Breast epithelium (tissue), 4 donors: ENCODE measurements at places on chromosomes 16 and 17. TPM values are rescaled to one million over a fixed set of nuclear protein-coding genes. Genes with fewer than 3 reads are reported as not detected.

GRCh38 chr17:17763734-17764133 lies 73.1 kb downstream of the SREBF1 start:
- no peak overlapping the region for H3K27ac ChIP-seq
- H3K4me3 ChIP-seq = no peak overlapping the region
- H3K27me3 ChIP-seq = no peaks in the 10 kb centered on the region

DNA sequence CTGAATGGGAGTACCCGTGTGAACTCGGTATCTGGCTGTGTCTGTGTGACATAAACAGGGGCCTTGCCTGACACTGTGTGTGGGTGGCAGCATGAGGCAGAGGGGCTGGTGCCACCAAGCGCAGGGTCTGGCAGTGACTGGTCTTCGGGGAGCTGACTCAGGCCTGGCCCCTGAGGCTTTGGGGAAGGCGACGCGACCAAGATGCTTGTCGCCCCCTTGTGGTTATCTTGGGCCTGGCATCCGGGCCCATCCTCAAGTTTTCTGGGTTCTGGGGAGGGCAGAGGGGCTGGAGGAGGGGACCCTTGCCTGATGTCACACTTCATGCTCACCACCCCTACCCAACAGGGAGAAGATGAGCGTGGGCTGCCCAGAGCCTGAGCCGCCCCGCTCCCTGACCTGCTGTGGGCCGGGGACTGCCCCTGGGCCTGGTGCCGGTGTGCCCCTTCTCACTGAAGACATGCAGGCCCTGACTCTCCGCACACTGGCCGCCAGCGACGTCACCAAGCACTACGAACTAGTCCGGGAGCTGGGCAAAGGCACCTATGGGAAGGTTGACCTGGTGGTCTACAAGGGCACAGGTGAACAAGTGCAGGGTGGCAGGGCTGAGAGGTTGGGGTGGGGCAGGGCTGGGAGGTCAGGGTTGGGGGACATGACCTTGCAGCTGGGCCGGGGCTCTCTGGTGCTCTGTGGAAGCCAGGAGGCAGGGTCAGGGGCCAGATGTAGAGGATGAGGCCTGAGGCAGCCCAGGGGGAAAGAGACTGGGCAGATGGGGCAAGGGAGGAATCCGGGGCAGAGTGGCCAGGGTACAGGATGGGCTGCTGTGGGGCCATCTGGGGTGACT lies 24.9 kb downstream of the SBK1 start:
- H3K27me3 ChIP-seq = no peaks in the 10 kb centered on the region
- no peaks in the 10 kb centered on the region for H3K36me3 ChIP-seq
- H3K4me3 ChIP-seq = no peak overlapping the region
- no peak overlapping the region for H3K27ac ChIP-seq
- no peaks in the 10 kb centered on the region for H3K4me1 ChIP-seq

- no peaks in the 10 kb centered on the region for H3K27me3 ChIP-seq
- H3K36me3 ChIP-seq = no peaks in the 10 kb centered on the region
- H3K27ac ChIP-seq = peak overlapping the region; percentile 82
- H3K4me3 ChIP-seq = no peak overlapping the region
- DNase-seq = no peak
- peaks cover 9% of the 10 kb centered on the region for H3K4me1 ChIP-seq
Observed at GRCh38 chr17:41420134-41420533, 4.3 kb downstream of the KRT37 start.

DNA sequence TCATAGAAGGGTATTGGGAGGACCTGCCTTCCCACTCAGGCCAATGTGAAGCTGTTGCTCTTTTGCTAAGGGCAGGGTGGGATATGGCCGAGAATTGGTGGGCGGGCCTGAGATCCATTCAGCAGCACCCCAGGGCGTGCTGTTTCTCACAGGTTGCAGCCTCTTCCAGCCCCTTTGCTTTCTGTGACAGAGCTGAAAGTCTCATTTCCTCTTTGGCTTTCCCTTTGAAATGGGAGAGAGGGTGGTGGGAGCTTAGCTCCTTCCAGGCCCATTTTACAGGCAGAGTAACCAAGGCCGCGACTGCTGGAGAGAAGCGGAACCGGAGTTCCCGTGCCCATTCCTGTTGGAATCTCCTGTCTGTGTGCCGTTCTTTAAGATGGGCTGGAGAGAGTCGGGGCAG lies 183.0 kb downstream of the RAB11FIP4 start:
- H3K27ac ChIP-seq = peak overlapping the region; percentile 91
- DNase-seq = no peak
- H3K4me1 ChIP-seq = peaks cover 19% of the 10 kb centered on the region
- H3K27me3 ChIP-seq = no peaks in the 10 kb centered on the region

DNA sequence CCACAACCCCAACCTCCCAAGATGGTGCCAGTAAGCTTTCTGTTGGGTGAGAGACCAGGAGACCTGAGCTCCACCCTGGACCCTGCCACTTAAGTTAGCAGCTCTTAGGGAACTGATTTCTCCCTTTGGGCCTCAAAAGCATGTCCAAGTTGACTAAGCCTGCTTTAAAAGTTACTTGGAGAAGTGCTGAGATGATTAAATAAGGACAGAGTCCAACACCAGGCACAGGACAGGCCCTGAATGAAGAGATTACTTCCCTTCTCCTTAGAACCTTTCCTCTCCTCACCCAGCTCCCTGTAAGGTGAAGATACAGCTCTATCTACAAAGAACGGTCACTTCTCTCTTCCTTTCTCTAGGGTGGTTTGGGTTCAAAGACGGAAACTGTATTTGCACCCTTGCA lies 162.6 kb downstream of the XYLT1 start:
- no peak for DNase-seq
- no peak overlapping the region for H3K27ac ChIP-seq
- no peaks in the 10 kb centered on the region for H3K36me3 ChIP-seq

DNA sequence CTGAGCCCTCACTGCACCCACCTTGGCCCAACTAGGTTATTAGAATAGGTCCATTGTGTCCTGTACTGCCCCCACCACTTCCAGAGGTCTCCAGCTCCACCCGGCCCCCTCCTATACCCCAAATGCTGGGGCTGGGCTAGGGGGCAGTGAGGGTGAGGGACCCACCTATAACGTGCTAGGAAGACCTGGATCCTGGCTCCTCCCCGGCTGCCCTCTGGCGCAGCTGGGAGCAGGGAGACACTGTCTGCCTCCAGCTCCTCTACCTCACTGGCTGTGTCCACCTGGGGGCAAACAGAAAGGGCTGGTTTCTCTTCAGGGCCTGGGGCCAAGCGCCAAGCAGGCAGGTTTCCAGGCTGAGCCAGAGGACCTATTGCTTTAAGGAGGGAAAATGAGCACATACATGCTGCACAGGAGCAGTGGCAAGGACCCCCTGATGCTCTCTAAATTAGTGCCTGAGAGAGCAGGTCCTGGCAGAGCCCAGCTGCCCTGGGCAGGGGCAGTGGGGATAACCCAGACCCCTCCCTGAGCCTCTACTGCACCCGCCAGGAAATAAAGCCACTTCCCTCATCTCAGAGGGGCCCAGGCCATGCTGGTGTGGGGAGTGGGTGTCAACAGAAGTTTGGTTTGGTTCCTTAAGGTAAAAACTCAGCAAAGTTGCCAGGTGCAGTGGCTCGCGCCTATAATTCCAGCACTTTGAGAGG lies 12.2 kb downstream of the TSPOAP1 start:
- no peaks in the 10 kb centered on the region for H3K36me3 ChIP-seq
- no peaks in the 10 kb centered on the region for H3K4me1 ChIP-seq
- no peaks in the 10 kb centered on the region for H3K27me3 ChIP-seq

- no peak overlapping the region for H3K27ac ChIP-seq
- peak; percentile 84 for DNase-seq
- no peaks in the 10 kb centered on the region for H3K4me1 ChIP-seq
- H3K36me3 ChIP-seq = no peaks in the 10 kb centered on the region
- H3K4me3 ChIP-seq = no peak overlapping the region
Observed at GRCh38 chr17:38608648-38609047, 2.9 kb upstream of the SRCIN1 start.

DNA sequence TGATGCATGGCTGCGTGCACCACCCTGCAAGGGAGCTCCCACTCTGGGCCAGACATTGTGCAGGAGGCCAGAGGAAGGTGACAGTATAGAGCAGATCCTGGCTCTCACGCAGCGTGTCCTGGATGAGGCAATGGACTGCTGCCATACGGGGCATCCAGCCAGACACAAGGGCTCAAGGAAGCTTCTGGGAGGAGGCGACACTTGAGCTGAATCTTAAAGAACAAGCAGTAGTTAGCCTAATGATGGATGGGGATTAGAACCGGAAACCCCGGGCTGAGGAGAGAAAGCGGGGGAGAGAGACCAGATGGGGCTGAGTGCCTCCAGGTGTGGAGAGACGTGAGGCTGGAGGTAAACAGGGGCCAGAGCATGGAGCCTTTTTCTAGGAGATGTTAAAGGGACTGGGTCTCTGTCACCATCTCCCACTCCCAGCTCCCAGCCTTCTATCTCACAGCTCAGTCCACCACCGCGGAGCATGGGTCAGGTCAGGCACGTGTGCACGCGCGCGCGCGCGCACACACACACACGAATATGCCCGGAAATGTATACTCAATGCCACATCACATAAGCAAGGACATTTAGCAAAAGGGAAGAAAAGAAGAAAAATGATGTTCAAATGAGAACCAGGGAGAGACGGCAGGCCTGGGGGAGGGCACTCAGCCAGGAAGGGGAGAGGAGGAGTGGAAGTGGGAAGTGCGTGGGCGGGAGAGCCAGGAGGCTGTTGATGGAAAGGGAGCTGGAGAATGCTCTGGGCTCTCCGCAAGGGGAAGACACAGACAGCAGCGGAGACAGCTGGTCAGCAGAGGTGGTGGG lies 46.3 kb downstream of the CCDC42 start:
- no peaks in the 10 kb centered on the region for H3K36me3 ChIP-seq
- H3K27me3 ChIP-seq = no peaks in the 10 kb centered on the region
- no peak overlapping the region for H3K27ac ChIP-seq
- no peak for DNase-seq

GRCh38 chr17:43953746-43954145 lies at the start of gene PYY:
TSS of gene PYY (minus strand) at chr17:43953940. CDS start at chr17:43953483, 457 bp downstream.
- no peaks in the 10 kb centered on the region for H3K36me3 ChIP-seq
- H3K4me3 ChIP-seq = peak within 1 kb of the TSS; percentile 16
- no peak within 1 kb of the TSS for H3K27ac ChIP-seq
- DNase-seq = no peak
- H3K4me1 ChIP-seq = no peaks in the 10 kb centered on the region

GRCh38 chr17:83099570-83100181 lies 20.3 kb downstream of the METRNL start:
- H3K4me1 ChIP-seq = peaks cover 16% of the 10 kb centered on the region
- H3K4me3 ChIP-seq = peak overlapping the region; percentile 20
- peak overlapping the region; percentile 22 for H3K27ac ChIP-seq
- H3K36me3 ChIP-seq = no peaks in the 10 kb centered on the region

GRCh38 chr17:32586666-32587065 lies 99.9 kb downstream of the CDK5R1 start:
- no peaks in the 10 kb centered on the region for H3K36me3 ChIP-seq
- H3K4me1 ChIP-seq = no peaks in the 10 kb centered on the region
- no peaks in the 10 kb centered on the region for H3K27me3 ChIP-seq
- no peak for DNase-seq

GRCh38 chr16:683396-684070 lies 601 bp downstream of the JMJD8 start:
- no peak for DNase-seq
- H3K4me1 ChIP-seq = peaks cover 37% of the 10 kb centered on the region
- no peaks in the 10 kb centered on the region for H3K27me3 ChIP-seq
- no peaks in the 10 kb centered on the region for H3K36me3 ChIP-seq

DNA sequence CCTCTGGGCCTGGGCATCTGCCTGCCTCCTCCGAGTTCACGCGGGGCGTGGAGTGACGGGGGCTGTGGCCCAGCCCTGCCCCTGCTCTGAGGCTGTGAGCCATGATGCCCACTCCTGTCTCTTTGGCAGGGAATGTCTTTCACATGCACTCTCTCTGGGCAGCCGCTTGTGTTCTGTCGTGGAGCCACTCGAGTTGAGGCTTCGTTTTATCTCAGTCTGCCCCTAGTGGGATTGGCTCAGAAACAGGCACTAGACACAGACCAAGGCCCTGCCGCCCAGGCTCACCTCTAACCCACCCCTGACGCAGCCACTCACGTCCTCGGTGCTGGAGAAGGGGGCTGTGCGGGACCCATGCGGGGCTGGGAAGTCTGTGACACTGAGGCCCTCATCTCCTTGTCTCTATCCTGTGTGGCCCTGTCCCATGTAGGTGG lies 67.5 kb upstream of the KCTD5 start:
- DNase-seq = no peak
- no peak overlapping the region for H3K27ac ChIP-seq
- H3K4me3 ChIP-seq = no peak overlapping the region
- no peaks in the 10 kb centered on the region for H3K4me1 ChIP-seq
- no peaks in the 10 kb centered on the region for H3K36me3 ChIP-seq

GRCh38 chr16:67901734-67902133 lies 8.7 kb downstream of the PSKH1 start:
- no peaks in the 10 kb centered on the region for H3K27me3 ChIP-seq
- H3K4me1 ChIP-seq = no peaks in the 10 kb centered on the region
- no peak overlapping the region for H3K27ac ChIP-seq
- DNase-seq = no peak
- H3K36me3 ChIP-seq = no peaks in the 10 kb centered on the region

DNA sequence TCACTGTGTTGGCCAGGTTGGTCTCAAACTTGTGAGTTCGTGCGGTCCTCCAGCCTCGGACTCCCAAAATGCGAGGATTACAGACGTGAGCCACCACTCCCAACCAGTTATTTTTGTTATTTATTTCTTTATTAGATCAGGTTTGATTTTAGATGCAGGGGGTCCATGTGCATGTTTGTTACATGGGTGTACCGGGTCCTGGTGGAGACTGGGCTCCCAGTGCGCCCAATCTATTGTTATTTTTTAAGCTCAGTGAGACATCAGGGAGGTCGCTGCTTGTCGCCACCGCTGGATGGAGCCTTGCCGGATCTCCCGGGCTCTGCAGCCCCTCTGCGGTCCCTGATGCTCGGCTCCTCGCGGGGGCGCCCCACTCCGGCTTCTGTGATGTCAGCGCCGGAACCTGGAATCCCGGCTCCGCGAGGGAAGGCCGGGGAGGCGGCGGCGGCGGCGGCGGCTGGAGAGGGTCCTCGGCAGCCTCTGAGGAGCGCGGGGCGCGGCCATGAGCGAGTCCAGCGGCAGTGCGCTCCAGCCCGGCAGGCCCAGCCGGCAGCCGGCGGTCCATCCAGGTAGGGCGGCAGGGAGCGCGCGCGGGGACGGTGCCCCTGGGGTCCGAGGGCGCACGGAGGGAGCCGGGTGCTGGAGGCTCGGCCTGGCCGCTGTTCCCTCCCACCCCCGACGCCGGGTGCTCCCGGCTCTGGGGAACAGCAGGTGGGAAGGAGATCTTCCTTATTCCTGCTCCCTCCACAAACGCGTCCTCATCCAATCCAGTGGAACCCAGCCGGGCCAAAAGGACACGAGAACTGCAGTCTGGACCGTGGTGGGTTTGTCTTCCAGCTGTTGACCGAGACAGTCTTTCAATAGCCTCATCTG lies at the start of gene TMC7:
Gene TMC7 (plus strand): TSS at position 370 of the 870 bp plus-strand sequence. CDS start 130 bp downstream, at position 500.
- H3K27me3 ChIP-seq = no peaks in the 10 kb centered on the region
- peak within 1 kb of the TSS; percentile 54 for H3K4me3 ChIP-seq
- peak; percentile 47 for DNase-seq
- no peaks in the 10 kb centered on the region for H3K4me1 ChIP-seq

DNA sequence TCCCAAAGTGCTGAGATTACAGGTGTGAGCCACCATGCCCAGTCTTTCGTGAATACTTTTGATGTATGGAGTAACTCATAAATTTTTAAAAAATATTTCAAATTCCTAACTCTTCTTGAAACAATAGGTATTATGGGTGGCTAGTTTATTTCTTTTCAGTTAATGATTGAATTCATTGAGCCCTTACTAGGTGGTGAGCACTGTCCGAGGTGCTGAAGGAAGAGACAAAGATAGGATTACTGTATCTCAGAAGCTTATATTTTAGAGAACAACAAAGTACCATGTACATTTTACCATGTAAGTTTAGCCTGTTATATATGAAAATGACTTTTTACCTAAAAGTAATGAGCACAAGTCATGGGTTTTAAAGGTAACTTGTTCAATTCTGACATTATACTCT lies 418.3 kb downstream of the NPIPA7 start:
- H3K36me3 ChIP-seq = no peaks in the 10 kb centered on the region
- no peak overlapping the region for H3K4me3 ChIP-seq
- H3K27me3 ChIP-seq = no peaks in the 10 kb centered on the region
- H3K27ac ChIP-seq = no peak overlapping the region

Gene OR1E2
- not detected for total RNA-seq

Gene AIPL1
- total RNA-seq = not detected

Gene USB1
- 37.0 TPM for total RNA-seq

Gene SECTM1
- total RNA-seq = 16.2 TPM
